ENCODE measurements at places on chromosomes 7 and 10.
A peak's percentile ranks its signal among the peaks of the same experiment; 100 is the strongest.

DNA sequence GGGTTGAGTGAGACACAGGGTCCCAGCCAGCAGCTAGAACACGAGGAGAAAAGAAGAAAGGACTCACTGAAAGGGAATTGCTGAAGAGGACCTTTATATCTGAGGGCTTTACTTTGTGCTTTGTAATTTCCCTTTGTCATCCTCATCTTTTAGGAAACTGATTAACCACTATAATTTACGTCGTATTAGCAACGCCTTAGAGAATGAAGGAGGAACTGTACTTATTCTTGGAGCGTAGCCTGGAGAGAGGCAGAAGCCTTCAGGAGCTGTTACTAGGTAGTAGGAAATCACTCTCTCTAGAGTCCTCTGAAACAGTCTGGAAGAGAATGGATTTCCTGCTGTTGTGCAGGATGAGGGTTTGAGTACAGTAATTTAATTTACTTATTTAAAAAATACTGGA is 101.0 kb upstream of the STEAP1B start:
- no peak for DNase-seq

DNA sequence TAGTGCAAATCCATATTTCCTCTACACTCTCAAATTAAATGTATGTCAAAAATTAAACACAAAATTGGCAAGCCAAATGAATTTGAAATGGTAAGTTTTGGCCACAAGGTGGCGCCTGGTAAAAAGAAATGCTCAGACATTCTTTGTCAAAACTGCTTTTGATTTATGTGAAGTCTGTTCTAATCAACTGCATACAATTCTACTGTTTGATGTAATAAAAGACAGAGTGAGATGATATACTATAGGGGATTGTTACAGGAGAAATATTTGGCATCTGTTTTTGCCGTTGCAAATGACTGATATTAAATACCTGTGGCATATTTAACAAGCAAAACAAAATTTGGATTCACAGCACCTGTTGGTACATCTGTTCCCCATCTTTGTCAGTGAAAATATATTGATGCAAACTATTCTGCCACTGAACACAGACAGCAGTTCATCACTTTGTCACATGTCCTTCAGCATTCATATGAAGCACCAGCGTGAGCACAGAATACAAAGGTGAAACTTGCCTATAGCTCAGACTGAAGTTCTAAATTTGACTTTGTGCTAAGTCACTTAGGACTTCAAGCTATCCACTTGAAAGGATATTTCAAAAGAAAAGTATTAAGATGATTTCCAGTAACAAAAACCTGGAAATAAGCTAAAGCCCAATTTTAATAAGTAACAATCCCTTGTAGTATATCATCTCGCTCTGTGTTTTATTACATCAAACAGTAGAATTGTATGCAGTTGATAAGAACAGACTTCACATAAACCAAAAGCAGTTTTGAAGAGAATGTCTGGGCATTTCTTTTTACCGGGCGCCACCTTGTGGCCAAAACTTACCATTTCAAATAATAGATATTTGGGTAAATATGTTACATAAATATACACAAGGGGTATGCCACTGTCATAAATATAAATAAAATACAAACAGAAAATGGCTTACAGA is 10.2 kb upstream of the CH25H start:
- peak; percentile 35 for DNase-seq

DNA sequence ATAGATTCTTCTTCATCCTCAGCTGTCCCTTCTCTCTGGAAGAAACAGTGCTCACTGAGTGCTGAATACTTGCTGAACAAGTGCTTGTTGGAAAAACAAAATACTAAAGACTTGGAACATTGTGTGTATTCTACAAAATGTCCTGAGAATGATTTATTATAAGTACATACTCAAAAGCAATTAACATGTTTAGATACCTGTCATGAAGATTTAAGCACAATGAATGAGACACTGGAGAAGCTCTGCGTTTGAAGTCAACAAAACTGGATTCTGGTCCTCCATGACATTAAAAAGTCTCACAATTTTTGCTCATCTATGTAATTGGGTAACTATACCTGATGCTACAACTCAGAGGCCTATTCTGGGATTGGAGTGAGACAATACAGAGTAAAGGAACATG is 34.8 kb upstream of the LAMB1 start:
- no peak for DNase-seq

DNA sequence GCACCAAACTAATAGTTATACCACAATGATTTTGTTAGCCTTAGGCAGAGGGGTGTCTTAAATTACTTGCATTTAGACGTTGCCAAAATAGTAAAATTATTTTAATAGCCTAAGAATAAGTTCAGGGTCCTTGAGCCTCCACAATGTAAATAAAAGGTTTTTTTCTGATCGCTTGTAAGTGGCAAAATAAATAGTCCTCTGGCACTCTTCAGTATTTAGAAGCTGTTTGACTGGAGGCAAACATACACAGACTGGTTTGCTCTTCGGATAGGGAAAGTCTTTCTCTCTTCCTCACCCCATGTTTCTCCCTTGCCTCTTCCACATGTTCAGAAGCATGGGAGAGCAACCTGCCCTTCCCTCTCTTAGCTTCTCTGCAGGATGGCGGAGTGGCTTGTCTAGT is 49.5 kb upstream of the FAM180A start:
- no peak for DNase-seq

- no peak for DNase-seq
These were observed 161.5 kb downstream of the CREB5 start for GRCh38 chr7:28573651-28574301.

GRCh38 chr10:33553748-33554571 is 219.5 kb upstream of the NRP1 start:
- DNase-seq, result no peak

- no peak for DNase-seq
These were observed 16.4 kb upstream of the NODAL start for GRCh38 chr10:70457759-70458305.

DNA sequence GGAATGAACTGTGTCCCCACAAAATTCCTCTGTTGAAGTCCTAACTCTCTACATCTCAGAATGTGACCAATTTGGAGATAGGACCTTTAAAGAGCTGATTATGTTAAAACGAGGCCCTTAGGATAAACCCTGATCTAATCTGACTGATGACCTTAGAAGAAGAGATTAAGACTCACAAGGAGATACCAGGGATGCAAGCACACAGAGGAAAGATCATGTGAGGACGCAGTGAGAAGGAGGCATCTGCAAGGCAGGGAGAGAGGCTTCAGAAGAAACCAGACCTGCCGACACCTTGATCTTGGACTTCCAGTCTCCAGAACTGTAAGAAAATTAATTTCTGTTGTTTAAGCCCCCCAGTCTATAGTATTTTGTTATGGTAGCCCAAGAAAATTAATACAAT is 94.9 kb upstream of the ZNF800 start:
- DNase-seq, result no peak

GRCh38 chr10:5975641-5976473 is 1.5 kb downstream of the IL15RA start:
- no peak for DNase-seq

DNA sequence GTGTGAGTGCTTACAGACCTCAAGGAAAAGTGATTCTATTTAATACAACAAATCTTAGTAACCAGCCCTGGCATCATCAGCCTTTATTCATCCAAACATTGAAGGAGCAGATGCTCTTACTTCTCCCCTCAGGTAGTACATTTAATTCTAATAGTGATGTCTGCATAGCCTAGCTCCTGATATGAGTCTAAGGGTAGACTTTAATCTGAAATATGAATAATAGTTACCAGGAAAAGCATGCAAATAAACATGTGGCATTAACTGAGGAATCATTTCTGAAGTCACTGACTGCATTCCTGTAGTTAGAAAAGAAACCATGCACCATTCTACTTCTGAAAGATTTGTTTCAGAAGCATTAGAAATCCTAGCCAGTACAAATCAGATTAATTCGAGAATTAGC is 25.7 kb upstream of the LMBR1 start:
- no peak for DNase-seq

GRCh38 chr10:76139431-76139830 is 708.0 kb downstream of the LRMDA start:
- DNase-seq, result no peak

DNA sequence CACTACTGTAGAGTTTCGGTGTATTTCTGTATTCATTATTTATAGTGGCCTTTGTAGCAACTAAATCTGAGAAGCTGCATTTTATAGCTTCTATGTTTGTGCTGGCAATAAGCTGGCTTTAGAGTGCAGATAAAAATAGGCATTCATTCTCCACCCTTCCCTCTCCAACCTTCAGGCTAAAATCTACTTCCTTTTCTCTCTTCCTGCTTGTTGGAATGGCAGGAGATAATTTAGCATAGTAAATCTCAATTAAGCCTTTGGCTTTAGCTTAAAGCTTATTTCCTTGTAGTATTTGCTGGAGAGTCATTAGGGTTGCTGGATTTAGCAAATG is 58.5 kb downstream of the CPVL start:
- no peak for DNase-seq

DNA sequence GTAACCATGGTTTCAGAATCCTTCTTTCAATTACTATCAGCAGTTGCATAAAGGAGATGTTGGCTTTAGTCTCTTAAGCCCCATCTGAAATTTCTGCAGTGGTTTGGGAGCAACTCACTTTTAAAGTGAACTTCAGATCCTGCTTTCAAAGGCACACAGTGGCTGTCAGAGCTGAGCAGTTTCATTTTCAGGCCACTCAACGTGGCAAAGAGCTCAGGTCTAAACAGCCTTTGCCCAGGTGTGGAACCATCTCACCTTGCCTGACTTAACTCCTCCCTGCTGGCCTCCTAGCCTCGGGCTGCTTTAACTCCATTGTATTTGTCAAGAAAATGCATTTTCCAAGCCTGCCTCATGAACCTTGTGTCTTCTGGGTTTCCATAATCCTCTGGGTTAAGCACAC is 197.5 kb upstream of the KMT2E start:
- no peak for DNase-seq

- DNase-seq, result no peak
These were observed 198.2 kb downstream of the PON1 start for GRCh38 chr7:95126053-95126709.

- no peak for DNase-seq
These were observed 3.5 kb upstream of the DAGLB start for GRCh38 chr7:6451224-6451705.

- no peak for DNase-seq
These were observed 17.2 kb downstream of the AP5Z1 start for GRCh38 chr7:4792537-4793126.
